Activated T-cell treated with anti-CD3 and anti-CD28 coated beads for 4 hours (primary cell): ENCODE measurements at places on chromosomes 12 and 14.

DNA sequence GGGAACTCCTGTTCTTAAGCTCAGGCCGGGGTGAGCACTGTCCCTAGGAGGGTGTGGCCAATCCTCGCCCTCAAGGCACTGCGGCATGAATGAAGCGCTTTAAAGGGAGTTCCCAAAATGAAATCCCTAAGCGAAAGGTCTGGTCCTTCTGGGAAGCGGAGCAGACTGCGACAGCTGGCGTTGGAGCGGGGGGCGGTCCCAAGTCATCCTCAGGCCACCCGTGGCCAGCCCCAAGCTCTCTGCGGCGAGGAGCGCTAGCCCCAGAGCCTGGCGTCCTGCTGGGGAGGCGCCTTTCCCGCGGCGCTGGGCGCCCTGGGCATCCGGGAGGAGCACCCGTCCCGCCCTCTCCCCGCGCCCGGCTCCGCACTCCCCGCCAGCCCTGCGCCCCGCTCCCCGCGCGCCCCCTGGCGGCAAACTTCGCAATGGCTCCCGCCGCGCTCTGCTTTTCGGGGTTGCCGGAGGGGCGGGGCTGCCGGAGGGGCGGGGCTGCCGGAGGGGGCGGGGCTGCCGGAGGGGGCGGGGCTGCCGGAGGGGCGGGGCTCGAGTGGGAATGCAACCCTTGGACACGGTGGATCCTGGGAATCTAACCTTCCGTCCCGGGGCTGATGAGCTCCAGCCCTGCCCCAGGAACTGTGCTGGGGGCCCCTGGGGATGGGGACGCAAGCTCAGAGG, 25.4 kb downstream of the ZBTB42 start:
- peak; percentile 95 for DNase-seq

GRCh38 chr14:51188566-51189185, 51.4 kb upstream of the TMX1 start:
- DNase-seq = no peak

- no peak for DNase-seq
These were observed 40.9 kb upstream of the SMUG1 start for GRCh38 chr12:54229624-54230212.

DNA sequence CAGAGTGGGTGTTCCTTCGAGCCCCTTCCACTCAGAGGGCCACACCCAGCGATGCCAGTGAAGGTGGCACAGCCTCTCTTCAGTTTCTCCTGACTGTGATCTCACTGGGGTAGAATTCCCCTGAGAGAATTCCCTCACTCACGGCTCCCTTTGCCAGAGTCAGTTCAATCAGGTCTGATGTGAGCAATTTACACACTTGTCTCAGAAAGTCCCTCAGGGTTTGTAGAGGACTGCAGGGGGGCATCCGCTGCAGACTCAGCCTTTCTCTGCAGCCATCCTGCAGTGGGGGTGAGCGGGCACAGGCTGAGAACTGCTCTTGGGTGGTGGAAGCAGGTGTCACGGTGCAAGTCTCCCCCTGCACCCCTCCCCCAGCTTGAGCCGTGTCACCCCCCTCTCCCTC, 205.4 kb upstream of the PRMT8 start:
- DNase-seq = no peak
